ENCODE measurements at places on chromosomes 7 and 10. TPM values are rescaled to one million over a fixed set of nuclear protein-coding genes. Genes with fewer than 3 reads are reported as not detected.

DNA sequence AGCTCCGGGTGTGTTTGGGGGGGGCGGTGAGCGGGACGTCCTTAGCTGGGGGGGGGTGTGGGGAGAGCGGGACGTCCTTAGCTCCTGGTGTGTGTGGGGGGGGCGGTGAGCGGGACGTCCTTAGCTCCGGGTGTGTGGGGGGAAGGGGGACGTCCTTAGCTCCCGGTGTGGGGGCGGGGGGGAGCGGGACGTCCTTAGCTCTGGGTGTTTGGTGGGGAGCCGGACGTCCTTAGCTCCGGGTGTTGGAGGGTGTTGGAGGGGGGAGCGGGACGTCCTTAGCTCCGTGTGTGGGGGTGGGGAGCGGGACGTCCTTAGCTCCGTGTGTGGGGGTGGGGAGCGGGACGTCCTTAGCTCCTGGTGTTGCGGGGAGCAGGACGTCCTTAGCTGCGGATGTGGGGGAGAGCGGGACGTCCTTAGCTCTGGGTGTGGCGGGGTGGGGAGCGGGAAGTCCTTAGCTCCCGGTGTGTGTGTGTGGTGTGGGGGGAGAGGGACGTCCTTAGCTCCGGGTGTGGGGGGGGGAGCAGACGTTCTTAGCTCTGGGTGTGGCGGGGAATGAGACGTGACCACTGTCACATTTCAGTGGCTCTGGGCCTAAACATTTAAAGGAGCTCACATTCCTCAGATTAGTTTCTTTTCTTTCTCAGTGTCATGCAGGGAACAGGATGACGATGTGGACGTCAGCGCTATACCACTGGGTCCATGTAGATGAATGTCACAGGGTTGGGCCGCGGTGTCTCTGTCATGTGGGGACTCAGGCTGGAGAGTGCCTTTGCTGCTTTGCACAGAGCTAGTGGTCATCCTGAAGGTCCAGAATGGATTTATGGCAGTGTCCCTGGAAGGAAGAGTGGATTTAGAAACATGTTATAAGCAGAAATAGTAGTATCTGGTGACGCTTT is 7.5 kb downstream of the DYNC2I1 start:
- H3K27ac ChIP-seq, result peak overlapping the region; percentile 81
- peak; percentile 60 for DNase-seq
- H3K36me3 ChIP-seq, result peaks cover 6% of the 10 kb centered on the region
- H3K4me1 ChIP-seq, result peaks cover 49% of the 10 kb centered on the region
- H3K27me3 ChIP-seq, result no peaks in the 10 kb centered on the region

HELLS gene
- total RNA-seq, result 95.3 TPM

UPP1 gene
- total RNA-seq, result 148 TPM

GRCh38 chr7:35875292-35875691 is 74.4 kb downstream of the SEPTIN7 start:
- H3K4me3 ChIP-seq, result no peak overlapping the region
- no peak for DNase-seq
- no peaks in the 10 kb centered on the region for H3K4me1 ChIP-seq
- H3K27ac ChIP-seq, result no peak overlapping the region
- H3K36me3 ChIP-seq, result peaks cover 31% of the 10 kb centered on the region

DNA sequence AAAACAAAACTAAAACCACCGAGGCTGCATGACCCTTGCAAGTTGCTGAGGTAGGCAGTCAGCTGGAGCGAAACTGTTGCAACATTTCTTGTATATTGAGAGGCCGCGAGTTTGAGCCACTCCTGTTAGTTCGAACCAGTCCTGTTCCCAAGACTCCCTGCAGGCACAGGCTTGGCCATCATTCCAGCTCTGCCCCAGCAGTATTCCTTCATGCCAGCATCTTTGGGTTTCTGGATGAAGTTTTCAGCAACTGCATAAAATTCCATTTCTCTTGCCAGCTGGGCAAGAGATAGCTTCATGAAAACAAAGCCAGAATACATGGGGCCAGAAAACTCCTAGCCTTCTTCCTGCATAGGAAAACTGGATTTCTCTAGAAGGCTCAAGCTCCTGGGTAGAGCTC is 207.6 kb downstream of the FRMD4A start:
- H3K27me3 ChIP-seq, result peaks cover 4% of the 10 kb centered on the region
- H3K4me3 ChIP-seq, result no peak overlapping the region
- no peak for DNase-seq

DNA sequence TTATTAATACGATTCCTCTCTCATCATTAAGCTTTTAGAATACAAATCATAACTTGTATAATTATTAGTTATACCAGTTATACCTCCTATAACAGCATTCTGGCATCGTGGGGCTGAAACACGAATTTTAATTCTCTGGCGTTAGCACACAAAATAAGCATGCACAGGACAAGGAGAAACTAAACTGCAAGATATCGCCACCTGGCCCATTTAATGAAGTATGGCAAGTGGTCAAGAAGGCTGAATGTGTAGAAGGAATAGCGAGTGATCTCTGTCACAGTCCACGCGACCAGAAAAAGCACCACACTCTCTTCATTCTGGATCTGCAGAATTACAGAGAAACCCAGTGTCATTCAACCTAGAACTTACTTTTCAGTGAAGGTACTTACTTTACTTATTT is 18.1 kb downstream of the HACD1 start:
- no peak overlapping the region for H3K4me3 ChIP-seq
- no peaks in the 10 kb centered on the region for H3K27me3 ChIP-seq
- no peaks in the 10 kb centered on the region for H3K36me3 ChIP-seq
- no peak for DNase-seq

UBTD1 gene
- 1.4 TPM for total RNA-seq

- H3K36me3 ChIP-seq, result peaks cover 3% of the 10 kb centered on the region
- H3K27me3 ChIP-seq, result peaks cover 79% of the 10 kb centered on the region
- H3K4me1 ChIP-seq, result no peaks in the 10 kb centered on the region
- H3K4me3 ChIP-seq, result no peak overlapping the region
Observed at GRCh38 chr7:122305475-122306319, 1.1 kb upstream of the FEZF1 start.

HSPA12A gene
- 0.05 TPM for total RNA-seq

DNA sequence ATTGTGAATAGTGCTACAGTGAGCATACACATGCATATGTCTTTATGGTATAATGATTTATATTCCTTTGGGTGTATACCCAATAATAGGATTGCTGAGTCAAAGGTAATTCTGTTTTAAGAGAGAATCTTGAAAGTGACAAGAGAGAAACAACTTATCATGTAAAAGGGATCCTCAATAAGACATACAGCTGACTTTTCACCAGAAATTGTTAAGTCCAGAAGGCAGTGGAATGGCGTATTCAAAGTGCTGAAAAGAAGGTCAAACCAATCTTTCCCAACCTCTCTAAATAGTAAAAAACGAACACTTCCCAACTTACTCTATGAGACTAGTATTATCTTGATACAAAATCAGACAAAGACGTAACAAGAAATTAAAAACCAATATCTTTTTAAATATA is 59.8 kb downstream of the LHFPL3 start:
- no peaks in the 10 kb centered on the region for H3K4me1 ChIP-seq
- no peaks in the 10 kb centered on the region for H3K27me3 ChIP-seq
- H3K27ac ChIP-seq, result no peak overlapping the region
- H3K36me3 ChIP-seq, result no peaks in the 10 kb centered on the region
- DNase-seq, result no peak

GRCh38 chr10:87844837-87845623 is 18.3 kb downstream of the KLLN start:
- H3K4me3 ChIP-seq, result no peak overlapping the region
- peaks cover 10% of the 10 kb centered on the region for H3K4me1 ChIP-seq
- no peaks in the 10 kb centered on the region for H3K27me3 ChIP-seq
- DNase-seq, result no peak
- H3K27ac ChIP-seq, result no peak overlapping the region
- no peaks in the 10 kb centered on the region for H3K36me3 ChIP-seq

GRCh38 chr7:100691676-100692577 is 2.1 kb downstream of the GIGYF1 start:
- peak overlapping the region; percentile 96 for H3K4me3 ChIP-seq
- peak; percentile 84 for DNase-seq
- peaks cover 27% of the 10 kb centered on the region for H3K36me3 ChIP-seq

DNA sequence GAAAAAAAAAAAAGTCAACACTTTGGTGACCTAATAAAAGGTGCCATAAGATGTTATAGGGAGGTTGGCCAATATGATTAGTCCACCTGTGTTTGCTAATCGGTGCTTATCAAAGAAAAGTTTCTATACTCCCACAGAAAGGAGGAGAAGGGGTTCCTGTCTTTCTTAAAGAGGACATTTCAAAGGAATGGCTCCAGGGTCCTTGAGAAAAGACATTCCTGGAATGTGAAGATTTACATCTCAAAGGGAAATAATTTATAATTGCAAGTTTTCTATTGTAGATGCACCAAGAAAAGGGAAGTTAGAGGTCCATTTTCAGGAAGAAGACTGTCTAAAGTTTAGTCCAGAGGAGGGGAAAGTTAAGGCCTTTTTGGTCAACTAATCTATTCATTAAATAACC is 715.3 kb downstream of the NXPH1 start:
- H3K36me3 ChIP-seq, result no peaks in the 10 kb centered on the region
- H3K4me1 ChIP-seq, result no peaks in the 10 kb centered on the region
- H3K27ac ChIP-seq, result no peak overlapping the region
- H3K4me3 ChIP-seq, result no peak overlapping the region
- no peaks in the 10 kb centered on the region for H3K27me3 ChIP-seq

GRCh38 chr7:36192053-36192824 is 39.2 kb downstream of the EEPD1 start:
- no peak overlapping the region for H3K27ac ChIP-seq
- H3K4me3 ChIP-seq, result no peak overlapping the region
- H3K27me3 ChIP-seq, result no peaks in the 10 kb centered on the region
- H3K36me3 ChIP-seq, result no peaks in the 10 kb centered on the region
- no peaks in the 10 kb centered on the region for H3K4me1 ChIP-seq

GRCh38 chr10:127337801-127338200 is 141.4 kb upstream of the INSYN2A start:
- H3K27ac ChIP-seq, result no peak overlapping the region
- H3K4me3 ChIP-seq, result no peak overlapping the region
- H3K4me1 ChIP-seq, result no peaks in the 10 kb centered on the region
- no peaks in the 10 kb centered on the region for H3K36me3 ChIP-seq
- no peaks in the 10 kb centered on the region for H3K27me3 ChIP-seq

- no peak overlapping the region for H3K4me3 ChIP-seq
- DNase-seq, result no peak
- no peak overlapping the region for H3K27ac ChIP-seq
Observed at GRCh38 chr7:139883814-139884213, 54.8 kb downstream of the TBXAS1 start.

GRCh38 chr7:24979470-24979862 is 512 bp downstream of the OSBPL3 start:
- peaks cover 63% of the 10 kb centered on the region for H3K4me1 ChIP-seq
- H3K4me3 ChIP-seq, result peak overlapping the region; percentile 90
- peak overlapping the region; percentile 88 for H3K27ac ChIP-seq
- peaks cover 39% of the 10 kb centered on the region for H3K36me3 ChIP-seq
- H3K27me3 ChIP-seq, result no peaks in the 10 kb centered on the region
- peak; percentile 90 for DNase-seq

CCDC172 gene
- not detected for total RNA-seq

PTPRE gene
- 30.6 TPM for total RNA-seq

UPK3B gene
- total RNA-seq, result 1.7 TPM

GRCh38 chr10:35228058-35228457 is 101.4 kb downstream of the CREM start:
- DNase-seq, result no peak
- peaks cover 4% of the 10 kb centered on the region for H3K36me3 ChIP-seq
- H3K4me1 ChIP-seq, result peaks cover 7% of the 10 kb centered on the region
- no peak overlapping the region for H3K4me3 ChIP-seq
